Suppressor macrophage treated with lipopolysaccharide for 1 hour (primary cell): ENCODE measurements at places on chromosomes 16 and 17.

- DNase-seq = no peak
Measured at GRCh38 chr17:10731408-10731879, 1.6 kb upstream of the TMEM220 start.

- DNase-seq = no peak
Measured at GRCh38 chr16:75254359-75254837, 3.0 kb upstream of the BCAR1 start.

DNA sequence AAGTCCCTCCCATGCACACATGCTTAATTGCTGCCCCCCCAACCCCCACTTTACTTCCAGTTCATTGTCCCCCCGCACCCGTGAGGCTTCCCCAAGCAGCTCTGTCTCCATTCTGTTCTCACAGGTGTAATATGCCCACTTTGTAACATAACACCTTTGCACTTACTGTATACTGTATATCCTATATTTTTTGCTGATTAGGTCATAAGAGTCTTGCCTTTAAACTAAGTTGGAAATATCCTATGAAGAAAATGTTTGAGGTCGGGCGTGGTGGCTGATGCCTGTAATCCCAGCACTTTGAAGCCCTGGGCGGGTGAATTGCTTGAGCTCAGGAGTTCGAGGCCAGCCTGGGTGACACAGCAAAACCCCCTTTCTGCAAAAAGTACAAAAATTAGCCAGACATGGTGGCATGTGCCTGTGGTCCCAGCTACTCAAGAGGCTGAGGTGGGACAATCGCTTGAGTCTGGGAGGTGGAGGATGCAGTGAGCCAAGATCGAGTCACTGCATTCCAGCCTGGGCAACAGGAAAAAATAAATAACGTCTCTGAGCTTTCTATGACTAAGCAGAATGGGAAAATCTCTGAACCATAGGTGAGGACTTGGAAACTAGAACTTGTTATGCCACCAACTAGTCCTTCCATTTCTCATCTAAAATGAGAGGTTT is 76.1 kb downstream of the TNRC6C start:
- no peak for DNase-seq

GRCh38 chr17:2853283-2854142 is 57.3 kb downstream of the RAP1GAP2 start:
- DNase-seq = peak; percentile 90

DNA sequence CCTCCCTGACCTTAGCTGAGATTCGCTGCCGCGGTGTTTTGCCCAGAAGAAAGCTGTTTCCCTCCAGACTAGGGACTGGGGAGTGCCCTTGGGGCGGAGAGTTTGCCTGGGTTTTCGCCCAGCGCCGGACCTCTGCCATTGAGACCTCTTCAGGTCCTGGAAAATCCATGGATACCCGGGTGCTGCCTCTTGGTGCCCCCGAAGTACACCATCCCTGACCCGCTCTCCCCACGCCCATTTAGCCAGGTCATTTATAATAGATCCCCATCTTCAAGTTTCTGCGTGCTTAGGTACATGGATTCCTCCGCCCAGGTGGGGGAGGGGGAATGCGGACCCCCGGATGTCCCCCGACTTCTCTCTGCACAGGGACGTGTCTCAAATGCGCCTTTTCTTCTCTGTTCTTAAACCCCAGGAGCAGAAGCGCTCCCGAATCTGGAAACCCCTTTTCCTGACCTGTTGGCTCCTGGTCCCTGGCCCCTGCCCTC is 15.0 kb upstream of the CBX8 start:
- DNase-seq = no peak

- no peak for DNase-seq
Measured at GRCh38 chr17:77936881-77937280, 21.6 kb upstream of the TNRC6C start.

GRCh38 chr16:15885560-15886001 is 2.8 kb downstream of the CEP20 start:
- no peak for DNase-seq

GRCh38 chr17:37642681-37643080 is 565 bp downstream of the DDX52 start:
- peak; percentile 52 for DNase-seq

- DNase-seq = no peak
Measured at GRCh38 chr16:52117171-52117570, 429.8 kb downstream of the TOX3 start.

DNA sequence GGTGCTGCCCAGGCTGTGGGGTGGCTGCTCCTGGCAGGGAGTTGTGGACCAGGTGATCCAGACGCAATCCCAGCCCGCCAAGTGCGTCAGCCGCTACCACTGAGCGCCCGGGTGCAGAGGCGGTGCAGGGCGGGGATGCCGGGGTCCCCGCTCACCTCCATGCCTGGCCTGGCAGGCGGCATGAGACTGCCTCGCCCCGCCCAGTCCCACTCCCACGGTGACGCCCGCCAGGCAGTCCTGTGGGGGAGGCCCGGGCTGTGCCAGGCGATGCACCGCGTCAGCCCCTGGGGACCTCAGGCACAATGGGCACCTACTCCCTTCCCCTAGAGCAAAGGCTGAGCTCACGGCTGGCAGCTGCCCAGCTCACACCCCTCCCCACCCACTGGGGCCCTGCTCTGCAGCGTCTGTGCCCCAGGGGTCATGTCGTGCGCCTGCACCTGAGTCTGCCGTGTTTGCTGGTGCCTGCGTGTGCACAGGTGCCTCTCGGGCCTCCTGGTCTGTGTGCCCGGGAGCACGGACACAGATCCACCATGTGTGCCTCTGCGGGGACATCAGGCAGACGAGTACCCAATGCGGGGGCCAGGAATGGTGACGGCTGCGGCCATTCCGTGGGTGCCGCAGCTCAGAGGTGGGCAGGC is 5.3 kb downstream of the RPUSD1 start:
- no peak for DNase-seq

GRCh38 chr16:50252082-50252611 is 14.2 kb upstream of the ADCY7 start:
- no peak for DNase-seq
